ENCODE measurements at places on chromosomes 5 and 9. TPM values are rescaled to one million over a fixed set of nuclear protein-coding genes. Genes with fewer than 3 reads are reported as not detected.

Gene BARHL1
- not detected for total RNA-seq

Gene SPINK13
- not detected for total RNA-seq

Gene PCDHA9
- total RNA-seq, result 0.52 TPM

Gene SLC6A7
- not detected for total RNA-seq

Gene BSPRY
- total RNA-seq, result 1.0 TPM

Gene HRH2
- total RNA-seq, result 1.0 TPM

Gene CD274
- 0.52 TPM for total RNA-seq

Gene PNPLA7
- total RNA-seq, result 1.0 TPM

Gene KLF9
- total RNA-seq, result 2.6 TPM

Gene KLHL3
- total RNA-seq, result 4.2 TPM

Gene ZNF622
- 28.2 TPM for total RNA-seq

Gene NOL8
- 15.7 TPM for total RNA-seq

Gene AGXT2
- total RNA-seq, result not detected

Gene CARTPT
- total RNA-seq, result not detected

Gene PCDHGA4
- total RNA-seq, result 1.0 TPM

Gene PKD2L2
- total RNA-seq, result 2.6 TPM

Gene NRG2
- total RNA-seq, result 0.52 TPM

Gene PCDHGB5
- total RNA-seq, result 3.7 TPM

Gene SPAAR
- total RNA-seq, result 1.0 TPM

Gene CTSV
- 1.6 TPM for total RNA-seq

Gene SLC45A2
- 0.52 TPM for total RNA-seq

Gene C5orf52
- total RNA-seq, result not detected

Gene UBE2QL1
- total RNA-seq, result 0.52 TPM

Gene MYMK
- total RNA-seq, result 8.9 TPM

Gene PLAC8L1
- total RNA-seq, result not detected

Measured in skeletal muscle tissue (tissue), 5 donors.